ENCODE measurements at places on chromosomes 1 and 21. TPM values are rescaled to one million over a fixed set of nuclear protein-coding genes. Genes with fewer than 3 reads are reported as not detected.
A peak's percentile ranks its signal among the peaks of the same experiment; 100 is the strongest.

GRCh38 chr1:39833621-39834385 lies 45.1 kb upstream of the BMP8B start:
- H3K27me3 ChIP-seq: no peaks in the 10 kb centered on the region
- H3K27ac ChIP-seq: no peak overlapping the region
- DNase-seq: no peak
- no peaks in the 10 kb centered on the region for H3K4me1 ChIP-seq
- no peak overlapping the region for H3K4me3 ChIP-seq

GRCh38 chr1:180927841-180928240 lies 15.1 kb downstream of the KIAA1614 start:
- H3K27ac ChIP-seq: no peak overlapping the region
- H3K27me3 ChIP-seq: no peaks in the 10 kb centered on the region
- no peak for DNase-seq
- peaks cover 5% of the 10 kb centered on the region for H3K4me1 ChIP-seq
- no peak overlapping the region for H3K4me3 ChIP-seq

DNA sequence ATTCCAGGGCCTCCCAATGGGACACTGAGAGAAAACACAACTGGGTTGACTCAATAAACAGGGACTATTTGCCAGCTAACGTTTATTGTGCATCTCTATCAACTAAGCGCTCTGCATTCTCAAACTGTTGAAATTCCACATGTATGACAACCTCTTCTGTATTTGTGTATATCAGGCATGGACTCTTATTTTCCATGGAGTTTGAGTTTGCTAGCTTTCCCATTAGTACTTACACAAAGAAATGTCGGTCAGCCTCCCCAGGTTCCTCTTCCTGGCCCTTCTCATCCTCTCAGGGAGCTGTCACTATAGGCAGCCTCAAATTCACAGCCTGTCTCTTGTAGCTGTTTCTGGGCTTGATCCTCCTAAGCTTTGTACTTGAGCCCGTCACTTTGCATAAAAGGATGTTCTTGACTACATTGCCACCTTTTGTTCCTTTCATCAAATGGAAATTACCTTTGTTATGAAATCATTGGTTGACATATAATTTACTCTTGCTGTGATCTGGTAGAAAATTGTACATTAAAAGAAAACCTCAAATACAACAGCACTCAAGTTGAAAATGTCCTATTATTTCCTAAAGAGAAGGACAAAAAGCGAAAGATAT lies 60.0 kb upstream of the NTPCR start:
- H3K4me1 ChIP-seq: peaks cover 15% of the 10 kb centered on the region
- H3K4me3 ChIP-seq: peak overlapping the region; percentile 8
- peak overlapping the region; percentile 2 for H3K27ac ChIP-seq
- no peaks in the 10 kb centered on the region for H3K36me3 ChIP-seq
- peaks cover 8% of the 10 kb centered on the region for H3K27me3 ChIP-seq

Gene CELA3A
- not detected for total RNA-seq

DNA sequence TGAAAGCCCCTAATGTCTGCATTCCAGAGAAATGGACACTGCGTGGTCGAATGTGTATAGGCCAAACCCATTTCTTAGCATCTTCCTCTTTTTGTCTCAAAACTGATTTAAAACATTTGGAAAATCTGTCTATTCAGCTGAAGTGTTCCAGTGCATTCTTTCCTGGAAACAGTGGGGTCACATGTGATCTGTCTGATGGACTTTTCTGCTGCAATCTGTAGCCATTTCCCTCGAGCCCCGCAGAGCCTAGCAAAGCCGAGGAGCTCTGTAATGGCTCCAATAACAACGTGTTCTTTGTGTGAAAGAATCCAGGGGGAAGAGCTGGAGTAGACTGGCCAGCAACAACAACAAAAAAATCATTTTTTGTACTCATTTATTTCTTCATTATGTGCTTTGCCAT lies 329.3 kb downstream of the BARHL2 start:
- H3K4me3 ChIP-seq: no peak overlapping the region
- H3K27ac ChIP-seq: peak overlapping the region; percentile 64
- no peaks in the 10 kb centered on the region for H3K36me3 ChIP-seq
- peaks cover 22% of the 10 kb centered on the region for H3K4me1 ChIP-seq

Gene FAM131C
- total RNA-seq: 0.11 TPM

DNA sequence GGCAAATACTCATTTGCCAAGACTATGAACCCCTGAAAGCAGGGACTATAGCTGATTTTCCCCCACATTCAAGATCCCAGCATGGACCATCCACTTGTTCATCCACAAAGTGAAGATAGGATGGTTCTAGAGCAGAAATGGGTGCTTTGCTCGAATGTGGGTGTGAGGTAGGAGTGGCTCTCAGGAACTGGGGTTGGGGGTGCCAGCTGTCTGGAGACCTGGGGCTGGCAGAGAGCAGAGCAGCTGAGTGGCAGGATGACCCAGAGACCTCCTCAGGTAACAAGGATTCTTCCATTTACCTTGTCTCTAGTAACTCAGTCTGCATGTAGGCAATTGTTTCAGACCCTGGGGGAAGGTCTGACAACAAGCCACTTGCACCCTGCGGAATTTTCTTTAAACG lies 6.0 kb downstream of the S100A9 start:
- no peak overlapping the region for H3K4me3 ChIP-seq
- no peaks in the 10 kb centered on the region for H3K27me3 ChIP-seq
- H3K4me1 ChIP-seq: no peaks in the 10 kb centered on the region

Gene TLCD4
- 0.99 TPM for total RNA-seq

Gene AMY2B
- total RNA-seq: 1.7 TPM

DNA sequence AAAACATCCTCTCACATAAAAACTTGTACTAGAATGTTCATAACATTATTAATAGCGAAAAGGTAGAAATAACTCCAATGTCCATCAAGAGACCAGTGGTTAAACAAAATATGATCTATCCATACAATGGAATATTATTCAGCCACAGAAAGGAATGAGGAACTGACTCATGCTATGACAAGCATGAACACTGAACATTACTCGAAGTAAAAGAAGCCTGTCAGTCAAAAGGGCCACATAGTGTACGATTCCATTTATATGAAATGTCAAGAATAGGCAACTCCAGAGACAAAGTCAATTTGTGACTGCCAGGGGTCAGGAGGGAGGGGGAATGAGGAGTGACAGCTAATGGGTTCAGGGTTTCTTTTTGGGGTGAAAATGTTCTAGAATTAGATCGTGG lies 2.3 kb downstream of the VPS26C start:
- no peaks in the 10 kb centered on the region for H3K27me3 ChIP-seq
- no peaks in the 10 kb centered on the region for H3K36me3 ChIP-seq
- H3K4me1 ChIP-seq: no peaks in the 10 kb centered on the region
- no peak for DNase-seq
- no peak overlapping the region for H3K27ac ChIP-seq

Gene ARHGEF2
- total RNA-seq: 98.3 TPM

DNA sequence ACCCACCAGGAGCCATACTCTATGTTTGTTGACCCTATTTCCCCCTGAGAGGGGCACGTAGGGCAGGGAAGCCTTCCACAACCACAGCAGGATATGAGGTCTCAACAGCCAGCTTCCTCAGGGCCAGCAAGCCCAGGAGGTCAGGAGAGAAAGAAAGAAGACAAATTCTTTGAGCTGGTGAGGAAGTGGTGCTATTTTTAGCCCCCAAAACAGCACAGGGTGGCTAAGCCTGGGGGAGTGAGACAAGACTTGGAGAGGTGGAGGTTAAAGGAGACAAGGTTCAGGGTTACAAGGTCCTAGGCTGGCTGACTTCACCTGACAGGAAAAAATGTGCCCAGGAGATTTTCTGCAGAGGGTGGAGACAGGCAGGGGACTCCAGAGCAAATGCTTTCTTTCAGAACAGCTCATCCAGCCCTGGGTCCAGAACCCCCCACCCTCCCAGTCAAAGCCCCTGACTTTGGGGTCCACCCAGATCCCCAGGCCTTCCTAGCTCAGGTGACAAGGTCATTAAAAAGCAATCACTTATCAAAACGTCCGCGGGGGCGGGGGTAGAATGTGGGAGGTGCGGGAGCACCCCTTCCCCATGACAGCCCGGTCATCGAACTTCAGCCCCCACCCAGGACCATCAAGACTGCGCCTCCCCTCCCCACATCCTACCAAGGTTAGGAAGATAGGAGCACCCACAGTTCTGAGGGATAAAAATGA lies 1.3 kb downstream of the SV2A start:
- H3K27ac ChIP-seq: no peak overlapping the region
- H3K27me3 ChIP-seq: no peaks in the 10 kb centered on the region
- H3K4me3 ChIP-seq: peak overlapping the region; percentile 72
- H3K4me1 ChIP-seq: peaks cover 8% of the 10 kb centered on the region
- DNase-seq: no peak

Gene AMY1C
- total RNA-seq: not detected

Gene CYP2J2
- total RNA-seq: 1.8 TPM

DNA sequence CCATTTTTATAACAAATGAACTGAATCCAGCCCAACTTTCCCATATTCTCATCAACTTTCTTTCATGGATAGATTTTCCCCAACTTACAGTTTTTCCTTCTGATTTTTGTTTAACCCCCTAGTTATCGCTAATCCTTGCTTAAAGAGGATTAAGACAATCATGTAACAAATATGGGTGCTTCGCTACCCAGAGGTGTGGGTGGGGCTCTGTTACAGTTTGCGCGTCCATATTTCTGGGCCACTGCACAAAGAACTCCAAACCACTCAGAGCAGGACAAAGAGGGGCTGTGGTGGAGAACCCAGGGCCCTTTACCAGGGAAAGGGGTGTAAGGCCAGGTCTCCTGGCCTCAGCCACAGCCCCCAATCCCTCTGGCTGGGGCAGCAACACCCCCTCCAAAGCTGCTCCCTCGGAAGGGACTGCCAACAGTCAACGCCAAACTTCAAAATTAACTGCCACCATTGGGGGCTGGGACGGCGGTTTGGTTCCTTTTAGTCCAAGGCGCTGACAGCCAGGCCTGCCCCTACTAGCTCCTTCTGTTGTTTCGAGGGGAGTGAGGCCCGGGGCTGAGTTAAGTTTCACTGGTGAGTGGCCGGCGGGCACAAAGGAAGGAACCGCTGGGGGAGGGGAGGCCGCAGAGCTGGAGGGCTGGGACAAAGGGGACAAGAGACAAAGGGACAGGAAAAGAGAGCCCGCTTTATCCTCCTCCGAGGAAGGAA lies 27.9 kb downstream of the SSBP3 start:
- H3K36me3 ChIP-seq: no peaks in the 10 kb centered on the region
- no peak overlapping the region for H3K4me3 ChIP-seq
- peaks cover 11% of the 10 kb centered on the region for H3K4me1 ChIP-seq
- DNase-seq: no peak
- H3K27me3 ChIP-seq: no peaks in the 10 kb centered on the region
- no peak overlapping the region for H3K27ac ChIP-seq

Gene PLA2G2F
- total RNA-seq: not detected

DNA sequence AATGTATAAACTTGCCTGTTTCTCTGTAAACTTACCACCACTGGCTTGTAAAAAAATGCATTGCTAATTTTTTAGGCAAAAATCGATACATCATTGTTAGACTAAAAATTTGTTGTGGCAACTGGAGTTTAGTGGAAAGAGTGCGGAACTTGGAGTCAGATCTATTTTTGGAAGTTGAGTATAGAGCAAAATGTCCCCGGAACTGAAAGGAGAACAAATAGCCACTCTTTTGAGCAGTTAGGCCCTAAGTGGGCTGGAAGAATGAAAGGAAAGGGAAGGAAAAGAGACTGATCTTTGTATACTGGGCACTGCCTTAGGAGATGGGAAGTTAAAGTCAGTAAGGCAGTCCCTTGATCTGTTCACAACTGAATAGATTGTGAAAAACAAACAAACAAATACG lies 30.2 kb downstream of the OPTC start:
- no peak overlapping the region for H3K4me3 ChIP-seq
- peaks cover 36% of the 10 kb centered on the region for H3K4me1 ChIP-seq
- H3K27ac ChIP-seq: no peak overlapping the region
- no peaks in the 10 kb centered on the region for H3K27me3 ChIP-seq
- no peak for DNase-seq

Gene CELA2B
- not detected for total RNA-seq

- DNase-seq: no peak
- H3K27ac ChIP-seq: no peak overlapping the region
- no peaks in the 10 kb centered on the region for H3K27me3 ChIP-seq
These were observed 543.0 kb upstream of the B3GALT2 start for GRCh38 chr1:193729429-193729828.

GRCh38 chr1:155622191-155622590 lies 12.2 kb downstream of the MSTO1 start:
- H3K27ac ChIP-seq: no peak overlapping the region
- no peak overlapping the region for H3K4me3 ChIP-seq
- no peaks in the 10 kb centered on the region for H3K36me3 ChIP-seq
- DNase-seq: no peak

GRCh38 chr1:29687601-29688244 lies 451.4 kb downstream of the PTPRU start:
- peaks cover 25% of the 10 kb centered on the region for H3K4me1 ChIP-seq
- H3K27ac ChIP-seq: peak overlapping the region; percentile 85
- peak; percentile 66 for DNase-seq
- no peak overlapping the region for H3K4me3 ChIP-seq

GRCh38 chr1:1189111-1189510 lies 15.4 kb downstream of the TTLL10 start:
- no peak for DNase-seq
- H3K4me1 ChIP-seq: no peaks in the 10 kb centered on the region

- H3K27ac ChIP-seq: no peak overlapping the region
- H3K4me3 ChIP-seq: no peak overlapping the region
- no peak for DNase-seq
- H3K27me3 ChIP-seq: no peaks in the 10 kb centered on the region
- peaks cover 8% of the 10 kb centered on the region for H3K4me1 ChIP-seq
- H3K36me3 ChIP-seq: no peaks in the 10 kb centered on the region
These were observed 3.2 kb upstream of the KIAA1614 start for GRCh38 chr1:180909462-180909976.

Gene PADI3
- total RNA-seq: 0.09 TPM

Gene CAPN8
- not detected for total RNA-seq

DNA sequence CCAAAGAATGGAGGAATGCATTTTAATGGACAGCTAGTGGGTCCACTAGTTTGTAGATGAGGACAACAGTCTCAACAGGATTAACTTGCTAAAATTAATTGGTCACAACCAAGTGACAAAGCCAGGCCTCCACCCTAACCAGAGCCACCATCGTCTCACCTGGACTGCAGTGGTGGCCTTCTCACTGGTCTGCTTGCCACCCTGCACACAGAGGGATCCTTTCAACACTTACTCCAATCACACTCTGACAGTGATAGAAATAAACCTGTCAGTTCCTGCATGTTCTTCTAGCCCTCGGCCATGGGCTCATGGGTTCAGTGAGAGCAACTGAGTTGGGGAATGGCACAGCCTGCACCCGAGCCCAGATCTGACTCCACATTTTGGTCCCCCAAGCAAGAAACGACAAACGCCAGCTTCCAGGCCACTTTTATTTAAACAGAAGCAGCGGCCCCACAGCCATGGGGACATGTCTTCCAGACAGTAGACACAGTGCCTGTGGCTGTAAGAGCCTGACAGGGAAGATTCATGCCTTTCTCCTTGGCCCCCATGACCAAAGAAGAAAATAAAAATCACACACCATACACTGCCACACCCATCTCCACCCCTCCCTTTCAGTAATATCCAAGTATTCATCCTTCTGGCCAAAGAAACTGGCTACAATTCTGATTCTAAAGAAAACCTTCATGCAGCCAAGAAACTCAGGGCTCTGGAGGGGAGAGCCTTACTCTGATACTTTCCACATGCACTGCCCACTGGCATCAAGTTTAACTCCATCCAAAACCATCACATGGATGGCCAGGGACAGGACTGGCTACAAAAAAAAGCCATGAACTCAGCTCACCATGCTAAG lies 37.6 kb downstream of the DHCR24 start:
- H3K36me3 ChIP-seq: peaks cover 39% of the 10 kb centered on the region
- no peaks in the 10 kb centered on the region for H3K27me3 ChIP-seq
- H3K4me1 ChIP-seq: peaks cover 23% of the 10 kb centered on the region
- DNase-seq: no peak
- no peak overlapping the region for H3K27ac ChIP-seq
- H3K4me3 ChIP-seq: no peak overlapping the region

All from astrocyte (in vitro differentiated cells and primary cell).